Kidney glomerular epithelial cell (primary cell): ENCODE measurements at places on chromosomes 3 and 15.

- no peak for DNase-seq
These were observed 1.1 kb downstream of the ZBTB47 start for GRCh38 chr3:42654331-42655201.

- DNase-seq, result no peak
These were observed 222.2 kb downstream of the WNT5A start for GRCh38 chr3:55264919-55265318.

- no peak for DNase-seq
These were observed 165.2 kb upstream of the NUDT16 start for GRCh38 chr3:131216330-131216729.

DNA sequence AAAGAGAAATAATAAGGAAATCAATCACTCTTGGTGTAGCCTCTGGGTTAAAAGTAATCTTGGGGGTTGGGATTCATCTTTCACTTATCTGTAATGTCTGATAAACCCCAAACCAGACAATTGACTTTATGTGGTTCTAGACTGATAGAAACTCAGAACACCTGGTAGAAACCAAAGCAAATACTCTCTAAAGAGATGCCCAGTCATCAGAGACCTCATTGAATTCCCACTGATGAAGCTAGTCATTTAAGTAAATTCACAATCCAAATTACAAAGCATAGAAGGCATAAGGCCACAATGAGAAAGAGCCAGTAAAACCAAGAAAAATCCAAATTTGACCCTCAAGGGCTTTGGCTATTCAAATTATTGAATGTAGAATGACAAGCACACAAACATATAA is 250.6 kb downstream of the MBNL1 start:
- no peak for DNase-seq

DNA sequence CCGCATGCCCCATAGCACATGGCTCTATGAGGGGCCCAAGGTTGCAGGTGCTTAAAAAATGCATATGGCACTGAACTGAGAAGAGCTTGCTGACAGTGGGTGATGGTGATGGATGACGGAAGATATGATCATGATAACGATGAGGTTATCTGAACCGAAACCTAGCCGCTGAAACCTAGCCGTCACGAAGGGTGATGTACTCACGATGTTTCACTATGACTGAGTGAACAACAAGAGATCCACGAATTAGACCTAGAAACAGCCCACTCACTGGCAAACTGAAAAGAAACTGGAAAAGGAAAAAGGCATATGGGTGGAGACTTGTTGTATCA is 57.6 kb upstream of the BCL6 start:
- DNase-seq, result no peak

DNA sequence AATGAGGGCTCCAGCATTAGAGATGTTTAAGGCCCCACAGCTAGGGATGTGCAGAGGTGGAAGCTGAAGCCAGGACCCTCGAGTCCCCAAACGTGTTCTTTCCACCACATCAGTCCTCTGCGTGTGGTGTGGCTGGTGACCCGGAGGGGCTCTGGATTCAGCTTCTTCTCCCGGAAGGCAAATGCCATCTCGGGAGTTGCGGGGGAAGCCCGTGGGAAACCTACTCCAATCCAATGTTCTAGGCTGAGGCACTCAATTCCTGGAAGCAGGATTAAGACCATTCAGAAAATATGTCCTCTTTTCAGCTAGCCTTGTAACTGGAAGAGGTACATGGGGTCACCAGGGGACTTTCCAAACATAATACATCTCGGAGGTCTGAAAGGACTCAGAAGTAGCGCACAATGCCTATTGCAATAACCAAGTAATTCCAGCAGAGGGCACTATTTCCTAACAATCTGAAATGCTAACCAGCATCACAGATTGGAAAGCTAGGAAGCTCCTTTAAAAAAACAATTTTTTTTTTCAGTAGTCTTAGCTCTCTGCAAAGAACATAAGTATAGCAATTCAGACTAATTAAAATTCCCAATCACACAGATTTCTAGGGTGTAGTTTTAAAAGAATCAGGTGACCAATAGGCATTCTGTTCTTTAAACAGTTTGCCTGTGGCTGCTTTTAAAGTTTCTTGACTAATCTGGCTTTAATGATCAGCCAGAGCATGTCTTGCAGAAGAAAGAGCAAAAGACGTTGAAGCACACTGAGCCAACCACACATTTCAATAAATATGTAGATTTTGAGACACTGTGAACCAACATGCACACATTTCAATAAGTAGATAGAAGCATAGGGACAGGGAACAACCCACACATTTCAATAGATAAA is 36.1 kb downstream of the BNC1 start:
- peak; percentile 60 for DNase-seq

DNA sequence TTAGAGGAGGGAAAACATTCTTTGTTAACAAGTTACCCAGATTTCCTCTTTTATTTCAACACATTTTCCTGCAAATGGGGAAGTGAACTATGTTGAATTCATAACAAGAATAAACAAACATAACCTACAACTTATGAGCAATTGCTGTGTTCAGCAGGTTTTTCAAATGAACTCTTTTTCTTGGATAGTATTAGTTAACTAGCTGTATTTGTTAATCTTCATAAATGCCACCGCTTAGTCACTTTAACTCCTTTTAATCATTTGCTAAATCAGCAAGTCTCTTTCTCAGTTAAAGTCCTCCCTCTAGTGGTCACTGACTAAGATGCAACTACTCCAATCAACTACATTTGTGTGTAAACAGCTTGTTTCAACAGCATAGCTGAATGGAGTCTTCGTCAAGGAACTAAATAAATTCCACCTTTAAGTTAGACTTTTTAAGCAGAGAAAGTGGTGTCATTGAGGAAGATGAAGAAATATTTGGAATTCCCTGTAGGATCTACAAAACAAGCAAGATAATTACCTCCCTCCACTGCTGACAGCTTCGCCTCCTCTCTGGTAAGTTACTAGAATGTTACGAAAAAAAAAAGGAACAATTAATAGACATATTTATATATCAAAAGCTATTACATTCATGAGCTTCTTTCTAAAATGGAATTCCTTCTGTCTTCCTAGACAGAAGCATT is 1122.0 kb downstream of the ROBO1 start:
- peak; percentile 93 for DNase-seq

DNA sequence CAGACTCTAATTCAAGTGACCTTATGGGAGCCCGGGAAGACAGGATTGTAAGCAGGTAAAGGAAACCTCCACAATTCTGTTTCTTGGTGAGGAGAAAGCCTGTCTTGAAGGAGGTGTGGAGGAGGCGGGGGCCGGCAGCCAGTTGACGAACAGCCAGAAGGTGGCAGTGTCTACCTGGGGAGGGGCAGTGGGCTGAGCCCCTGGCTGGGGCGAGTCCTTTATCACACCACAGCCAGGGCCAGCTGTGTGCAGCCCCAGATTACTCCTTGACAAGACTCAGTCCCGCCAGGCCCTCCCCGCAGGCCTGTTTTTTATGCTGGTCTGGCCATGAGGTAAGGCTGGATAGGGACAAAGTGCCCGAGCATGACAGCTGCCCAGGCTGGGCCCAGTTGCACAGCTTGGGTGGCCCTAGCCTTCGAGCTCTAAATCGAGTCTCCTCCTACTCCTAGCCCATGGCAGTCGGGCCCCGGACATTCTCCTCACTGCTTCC is 40.9 kb upstream of the IDH2 start:
- no peak for DNase-seq
